ENCODE measurements at places on chromosomes 2 and 18.

DNA sequence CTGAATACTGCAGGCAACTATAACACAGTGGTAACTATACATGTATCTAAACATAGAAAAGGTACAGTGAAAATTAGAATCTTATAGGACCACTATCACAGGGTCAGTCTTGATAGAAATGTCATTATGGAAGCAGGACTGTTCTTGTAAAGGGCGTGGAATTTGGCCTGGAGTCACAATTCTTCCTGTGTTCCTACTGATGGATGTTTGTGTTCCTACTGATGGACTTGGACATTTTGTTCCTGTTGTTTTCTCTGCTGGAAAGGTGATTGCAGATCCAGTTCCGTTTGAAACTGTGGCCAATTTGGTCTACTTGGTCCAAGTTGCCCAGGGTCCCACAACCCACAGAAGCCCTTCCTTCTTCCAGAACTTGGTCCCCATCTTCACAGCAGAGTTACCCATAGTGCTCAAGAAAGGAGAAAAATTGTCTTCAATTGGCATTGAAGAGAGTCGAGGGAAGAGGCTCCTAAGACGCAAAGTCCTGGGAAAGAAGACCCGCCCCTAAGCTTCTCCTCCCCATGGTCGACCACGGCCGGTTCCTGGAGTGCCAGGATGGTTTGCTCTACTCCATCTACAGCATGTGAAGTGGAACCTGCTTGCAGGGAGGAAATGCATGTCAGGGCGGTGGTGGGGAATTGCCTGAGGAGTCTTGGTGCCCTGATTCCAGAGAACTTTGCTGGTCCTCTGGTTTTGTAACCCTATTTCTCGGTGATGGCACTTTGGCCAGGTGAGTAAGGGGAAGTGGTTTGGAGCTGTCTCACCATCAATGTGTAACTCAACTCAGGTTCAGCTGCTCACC lies 102.8 kb upstream of the RAB12 start:
- no peak for DNase-seq

DNA sequence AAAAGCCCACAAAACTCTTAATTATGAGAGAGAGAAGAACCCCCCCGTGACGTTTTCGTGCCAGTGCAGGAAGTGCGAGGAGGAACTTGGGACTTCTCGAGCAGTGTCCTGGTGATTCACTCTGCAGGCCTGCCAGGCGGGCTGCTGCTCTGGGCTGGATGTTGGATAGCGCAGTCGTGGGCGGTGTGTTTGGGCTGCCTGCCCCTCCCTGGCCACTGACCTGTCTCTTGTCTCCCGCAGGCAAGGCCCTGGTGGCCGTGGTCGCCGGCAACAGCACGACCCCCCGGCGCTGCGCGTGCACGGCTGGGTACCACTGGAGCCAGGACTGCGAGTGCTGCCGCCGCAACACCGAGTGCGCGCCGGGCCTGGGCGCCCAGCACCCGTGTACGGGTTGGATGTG lies 29.0 kb downstream of the TNFRSF11A start:
- no peak for DNase-seq

DNA sequence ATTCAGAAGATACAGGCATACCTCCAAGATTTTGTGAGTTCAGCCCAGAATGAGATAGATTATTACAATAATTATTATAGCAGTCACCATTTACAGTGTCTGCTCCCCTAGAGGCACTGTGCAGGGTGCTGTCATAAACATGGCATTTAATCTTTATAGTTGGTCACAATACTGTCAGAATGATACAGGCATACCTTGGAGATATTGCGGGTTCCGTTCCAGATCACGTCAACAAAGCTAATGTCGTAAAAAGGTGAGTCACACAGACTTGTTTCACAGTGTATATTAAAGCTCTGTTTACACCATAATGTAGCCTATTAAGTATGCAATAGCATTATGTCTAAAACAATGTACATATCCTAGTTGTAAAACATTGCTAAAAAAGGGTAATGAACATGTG lies 45.6 kb downstream of the ZRANB3 start:
- DNase-seq: no peak

DNA sequence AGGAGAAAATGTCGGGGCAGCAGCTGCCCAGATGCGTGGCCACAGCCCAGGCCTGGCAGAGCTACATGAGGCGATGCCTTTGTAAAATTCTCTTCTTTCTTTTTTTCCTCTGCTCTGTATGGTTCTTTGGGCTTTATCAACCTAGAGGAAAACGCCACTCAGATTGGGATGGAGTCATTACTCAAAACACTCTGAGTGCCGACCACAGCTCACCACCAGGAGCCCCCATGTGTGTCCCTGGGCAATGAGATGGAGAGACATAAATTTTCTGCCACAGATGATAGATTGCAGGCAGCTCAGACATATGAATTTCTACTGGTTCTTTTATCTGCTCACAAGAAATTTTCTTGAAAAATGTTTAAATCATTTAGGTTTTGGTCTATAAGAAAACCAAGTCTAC lies 56.0 kb downstream of the PARD6G start:
- no peak for DNase-seq

DNA sequence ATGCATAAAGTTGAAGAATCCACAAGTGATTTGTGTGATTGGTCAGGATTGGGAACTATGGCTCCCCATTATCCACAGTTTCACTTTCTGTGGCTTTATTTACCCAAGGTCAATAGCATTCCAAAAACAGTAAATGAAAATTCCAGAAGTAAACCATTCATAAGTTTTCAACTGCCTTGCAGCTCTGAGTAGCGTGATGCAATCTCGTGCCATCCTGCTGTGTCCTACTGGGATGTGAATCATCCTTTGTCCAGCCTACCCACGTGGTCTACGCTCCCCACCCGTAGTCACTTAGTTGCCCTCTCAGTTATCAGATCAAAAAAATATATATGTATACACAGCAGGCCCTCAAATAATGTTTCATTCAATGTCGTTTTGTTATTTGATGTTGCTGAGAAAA lies 89.0 kb upstream of the DLGAP1 start:
- no peak for DNase-seq

GRCh38 chr2:121816797-121817196 lies 61.3 kb downstream of the TSN start:
- DNase-seq: no peak

DNA sequence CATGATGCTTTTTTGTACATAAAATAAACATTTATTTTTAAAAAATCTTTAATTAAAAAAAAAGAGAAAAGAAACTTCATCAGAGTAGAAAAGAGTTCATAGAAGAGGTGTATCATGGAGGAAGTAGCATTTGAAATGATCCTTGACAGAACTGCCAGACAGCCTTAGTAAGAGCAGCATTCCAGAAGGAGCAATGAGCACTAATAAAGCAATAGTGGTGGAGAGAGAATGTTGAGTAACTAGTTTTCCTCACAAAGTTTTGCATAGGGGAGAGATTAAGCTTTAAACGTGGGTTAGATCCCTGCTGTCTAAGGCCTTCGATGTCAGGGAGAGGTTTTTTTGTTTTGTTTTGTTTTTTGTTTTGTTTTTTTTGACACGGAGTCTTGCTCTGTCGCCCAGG lies 29.8 kb upstream of the METTL21A start:
- no peak for DNase-seq

DNA sequence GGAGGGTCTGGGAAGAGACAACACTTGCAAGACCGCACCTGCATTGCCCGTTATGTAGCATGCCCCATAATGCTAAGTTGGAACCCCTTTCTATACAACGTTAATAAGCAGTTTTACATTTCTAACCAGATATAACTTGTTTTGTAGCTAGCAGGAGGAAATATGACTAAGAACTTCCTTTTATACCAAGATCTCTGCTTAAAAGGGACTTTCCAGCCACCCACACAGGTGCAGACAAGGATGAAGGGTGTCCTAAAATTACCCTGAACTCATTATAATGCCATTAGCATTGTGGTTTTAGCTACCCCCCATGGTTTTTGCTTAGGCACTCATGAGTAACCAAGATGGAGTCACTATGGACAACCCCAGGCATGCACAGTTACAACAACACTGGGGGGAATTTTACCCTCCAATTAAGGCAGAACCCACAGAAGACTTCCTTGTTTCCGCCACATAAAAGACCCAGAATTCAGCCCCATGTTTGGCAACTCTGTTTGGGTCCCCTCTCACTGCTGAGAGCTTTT lies 362.8 kb downstream of the CBLN2 start:
- no peak for DNase-seq

- no peak for DNase-seq
Measured at GRCh38 chr18:51340332-51340731, 142.9 kb upstream of the MEX3C start.

- no peak for DNase-seq
Measured at GRCh38 chr2:102806250-102806837, 44.5 kb downstream of the TMEM182 start.

GRCh38 chr2:201220102-201220570 lies 37.2 kb downstream of the CASP10 start:
- no peak for DNase-seq

- DNase-seq: no peak
Measured at GRCh38 chr2:138116456-138116855, 152.2 kb downstream of the HNMT start.

GRCh38 chr2:10668402-10669012 lies 21.3 kb downstream of the NOL10 start:
- DNase-seq: no peak

- DNase-seq: no peak
Measured at GRCh38 chr2:225117051-225117716, 74.9 kb upstream of the DOCK10 start.

- DNase-seq: no peak
Measured at GRCh38 chr2:232230560-232230959, 148.0 kb upstream of the ALPP start.

DNA sequence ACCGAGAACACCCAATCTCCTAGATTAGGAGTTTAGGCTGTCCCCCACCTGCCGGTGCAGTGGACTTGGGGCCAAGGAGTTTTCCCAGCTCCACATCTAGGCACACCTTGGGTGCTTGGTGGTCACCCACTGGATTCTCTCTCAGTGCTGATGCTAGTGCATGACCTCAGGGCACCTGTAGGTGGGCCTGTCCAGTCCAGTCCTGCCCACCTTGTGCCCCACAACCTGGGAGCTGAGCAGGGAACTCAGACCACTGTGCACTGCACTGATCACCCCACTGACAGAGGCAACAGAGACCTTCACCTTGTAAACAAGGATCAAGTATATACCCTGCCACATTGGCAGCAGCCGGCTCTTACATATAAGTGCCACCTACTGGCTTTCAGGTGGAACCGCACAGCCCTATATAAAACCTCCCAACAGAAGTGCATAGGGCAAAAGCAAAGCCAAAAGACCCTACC lies 12.7 kb upstream of the CDH19 start:
- DNase-seq: no peak

DNA sequence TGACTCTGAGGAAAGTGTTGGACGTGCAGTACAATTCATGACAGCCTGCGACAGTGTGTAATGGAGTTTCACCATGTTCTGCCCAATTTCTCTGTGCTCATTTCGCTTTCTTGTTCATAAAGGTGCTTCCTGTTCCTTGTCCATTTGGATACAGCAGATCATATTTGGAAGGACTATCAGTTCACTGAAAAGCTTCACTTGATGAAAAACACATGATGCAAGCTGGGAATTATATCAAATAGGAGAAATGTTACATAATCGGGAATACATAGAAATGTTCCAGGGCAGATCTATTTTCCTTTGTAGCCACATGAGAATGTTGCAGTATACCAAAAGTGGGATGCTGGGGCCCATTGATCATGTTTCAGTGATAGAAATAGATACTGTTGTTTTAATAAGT lies 266.3 kb upstream of the SLC14A2 start:
- DNase-seq: no peak

- DNase-seq: no peak
Measured at GRCh38 chr2:219254590-219255201, 978 bp upstream of the TUBA4A start.

GRCh38 chr18:48165111-48165866 lies 234.8 kb upstream of the SMAD2 start:
- no peak for DNase-seq

DNA sequence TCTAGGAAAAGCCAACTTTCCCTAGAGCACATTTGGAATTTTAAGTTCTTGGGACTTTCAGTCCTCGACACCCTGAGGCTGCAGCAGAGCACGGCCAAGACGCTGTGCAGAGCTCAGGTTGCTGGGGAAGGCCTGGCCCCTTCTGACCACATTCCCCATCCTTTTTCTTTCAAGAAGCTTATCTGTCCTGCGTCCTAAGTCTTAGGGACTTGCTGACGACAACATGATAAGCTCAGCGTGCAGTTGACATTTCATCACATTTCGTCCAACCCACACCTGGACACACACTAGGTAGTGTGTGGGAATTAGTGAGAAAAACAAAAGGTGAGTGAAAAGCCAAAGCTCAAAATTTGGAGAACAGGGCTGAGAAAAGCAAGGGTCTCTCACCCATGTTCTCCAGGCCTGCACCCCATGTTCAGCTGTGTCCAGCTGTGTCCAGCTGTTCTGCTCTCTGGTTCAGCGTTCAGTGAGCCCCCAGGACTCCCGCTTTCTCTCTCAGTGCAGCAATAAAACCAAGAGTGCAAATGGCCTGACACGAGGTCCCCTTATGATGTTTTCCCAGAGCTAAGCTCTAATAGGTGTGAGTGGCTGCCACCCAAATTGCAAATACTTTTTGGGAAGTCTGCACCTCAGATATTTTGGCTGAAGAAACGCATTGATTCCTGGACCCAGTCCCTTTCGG lies 101.9 kb downstream of the RGPD3 start:
- no peak for DNase-seq

GRCh38 chr2:100676346-100676745 lies 113.6 kb downstream of the PDCL3 start:
- no peak for DNase-seq

DNA sequence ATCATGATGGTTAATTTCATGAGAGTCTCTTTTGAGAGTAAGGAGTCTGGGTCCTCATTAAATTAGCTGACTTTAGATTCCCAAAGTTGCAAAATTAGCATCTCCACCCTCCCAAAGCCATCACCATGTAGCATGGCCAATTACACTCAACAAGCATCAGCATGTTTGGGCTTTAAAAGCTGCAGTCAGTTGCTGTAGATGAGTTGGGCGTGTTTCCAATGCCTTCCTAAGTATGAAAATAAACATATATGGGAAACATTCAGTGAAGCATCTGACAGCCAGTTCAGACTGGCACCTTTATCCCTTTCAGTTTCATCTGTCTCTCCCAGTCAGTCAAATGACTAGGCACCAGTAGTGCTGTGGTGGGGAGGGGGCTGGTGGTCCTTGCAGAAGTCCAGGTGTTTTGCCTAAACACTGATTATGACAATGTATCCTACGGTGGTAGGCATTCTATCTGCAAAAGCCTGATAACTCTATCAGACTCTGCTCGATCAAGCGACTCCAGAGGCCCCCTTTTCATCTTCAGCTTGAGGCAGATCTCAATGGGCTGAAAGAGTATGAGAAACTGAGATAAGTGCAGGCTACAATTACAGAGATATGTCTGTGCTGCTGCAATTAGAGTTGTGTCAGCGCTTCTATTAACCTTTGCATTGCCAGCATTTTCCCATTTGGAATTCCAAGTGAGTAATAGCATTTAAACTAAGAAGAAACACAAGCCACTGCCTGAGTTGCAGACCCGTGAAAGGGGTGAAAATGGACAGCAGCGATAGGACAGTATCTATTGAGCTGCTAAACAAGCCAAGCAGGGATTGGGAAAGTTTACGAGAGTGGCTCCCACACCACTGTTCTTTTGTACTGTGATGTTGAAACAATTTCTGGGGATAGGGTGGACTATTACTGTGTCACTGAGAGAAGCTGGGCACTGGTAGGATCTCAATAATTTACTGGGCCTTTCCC lies 67.3 kb upstream of the SPOPL start:
- no peak for DNase-seq

GRCh38 chr2:230660294-230661060 lies 52.2 kb upstream of the CAB39 start:
- no peak for DNase-seq

- no peak for DNase-seq
Measured at GRCh38 chr2:236159778-236160170, 8.4 kb downstream of the GBX2 start.

- DNase-seq: no peak
Measured at GRCh38 chr2:157839162-157839801, 36.8 kb downstream of the ACVR1 start.

Data from stimulated activated CD8-positive, alpha-beta memory T cell treated with anti-CD3 and anti-CD28 coated beads, Interleukin-4, amount 100 ng/mL, for 1 hour (primary cell).